ENCODE measurements at places on chromosomes 16 and 17. TPM values are rescaled to one million over a fixed set of nuclear protein-coding genes. Genes with fewer than 3 reads are reported as not detected.

NPW gene
- not detected for polyA plus RNA-seq

ADAP2 gene
- 1.1 TPM for polyA plus RNA-seq

KRTAP9-4 gene
- not detected for polyA plus RNA-seq

PDP2 gene
- 3.0 TPM for polyA plus RNA-seq

FBXO39 gene
- polyA plus RNA-seq: not detected

SLC13A2 gene
- not detected for polyA plus RNA-seq

OR2C1 gene
- not detected for polyA plus RNA-seq

TNK1 gene
- polyA plus RNA-seq: 1.5 TPM

TBC1D3E gene
- polyA plus RNA-seq: not detected

HBA2 gene
- polyA plus RNA-seq: not detected

RAB34 gene
- 9.3 TPM for polyA plus RNA-seq

MVD gene
- polyA plus RNA-seq: 303 TPM

TP53TG3F gene
- polyA plus RNA-seq: not detected

CDRT15 gene
- not detected for polyA plus RNA-seq

ZP2 gene
- not detected for polyA plus RNA-seq
